ENCODE measurements at places on chromosomes 16 and 17.

DNA sequence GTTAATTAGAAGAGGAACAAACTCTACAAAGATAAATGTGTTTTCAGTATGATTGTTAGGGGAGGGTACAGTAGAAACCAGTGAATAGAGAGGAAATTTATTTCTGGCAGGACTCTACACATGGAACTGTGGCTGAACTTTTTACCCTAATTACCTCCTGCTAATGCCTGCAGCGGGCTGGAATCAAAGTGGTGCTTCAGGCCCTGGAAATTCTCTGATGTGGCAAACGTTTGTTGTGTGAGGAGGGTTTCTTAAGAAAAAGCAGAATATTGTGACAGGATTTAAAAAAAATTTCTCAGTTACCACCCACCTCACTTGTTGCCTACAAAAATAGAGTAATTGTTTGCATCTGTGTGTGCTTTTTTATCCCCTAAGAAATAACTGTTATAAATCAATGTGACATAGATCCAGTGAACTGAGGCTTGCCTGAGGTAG is 154.5 kb downstream of the BCAS3 start:
- DNase-seq, result no peak

- no peak for DNase-seq
Measured at GRCh38 chr17:13415871-13416416, 185.8 kb downstream of the HS3ST3A1 start.

GRCh38 chr17:75047398-75048098 is 523 bp downstream of the KCTD2 start:
- no peak for DNase-seq

- DNase-seq, result no peak
Measured at GRCh38 chr17:76635039-76635438, 8.5 kb downstream of the ST6GALNAC1 start.

DNA sequence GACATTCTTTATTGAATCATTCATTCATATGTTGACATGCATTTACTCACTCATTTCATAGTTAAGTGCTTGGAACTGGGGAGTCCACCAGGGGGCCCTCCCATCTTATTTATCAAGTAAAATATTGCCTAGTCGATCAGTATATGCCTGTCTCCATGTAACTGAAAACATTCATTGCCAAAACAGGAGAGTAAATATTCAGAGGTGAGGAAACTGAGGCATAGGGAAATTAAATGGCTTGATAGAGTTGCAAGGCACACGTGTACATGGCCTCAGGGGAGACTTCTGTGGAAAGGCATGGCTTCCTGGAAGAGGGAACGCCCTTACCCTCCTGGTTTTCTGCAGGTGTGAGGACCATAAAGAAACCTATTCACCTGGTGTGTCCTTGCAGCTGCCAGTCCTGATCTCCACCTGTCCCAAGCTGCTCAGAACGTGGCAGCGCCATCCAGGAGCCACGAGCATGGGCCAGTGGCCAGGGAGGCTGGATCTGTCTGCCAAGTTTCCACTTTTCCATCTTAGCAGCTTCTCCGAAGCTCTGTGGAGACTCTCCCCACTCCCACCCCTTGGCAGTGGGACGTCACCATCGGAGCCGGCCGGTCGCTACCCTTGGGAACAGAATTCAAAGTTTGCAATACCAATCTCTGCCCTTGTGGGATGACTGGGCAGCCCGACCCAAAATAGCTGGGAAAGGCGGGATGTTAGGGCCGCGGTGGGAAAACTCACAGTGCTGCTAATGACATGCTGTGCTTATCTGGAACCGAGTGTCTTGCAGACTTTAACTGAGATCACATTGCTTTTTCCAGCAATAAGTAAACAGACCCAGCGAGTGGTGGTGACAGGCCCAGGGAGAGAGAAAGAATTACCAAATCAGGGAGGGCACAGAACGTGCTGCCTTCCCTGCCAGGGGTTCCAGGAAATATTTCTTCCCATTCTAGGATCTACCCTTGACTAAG is 4.1 kb upstream of the C1QTNF1 start:
- DNase-seq, result no peak

DNA sequence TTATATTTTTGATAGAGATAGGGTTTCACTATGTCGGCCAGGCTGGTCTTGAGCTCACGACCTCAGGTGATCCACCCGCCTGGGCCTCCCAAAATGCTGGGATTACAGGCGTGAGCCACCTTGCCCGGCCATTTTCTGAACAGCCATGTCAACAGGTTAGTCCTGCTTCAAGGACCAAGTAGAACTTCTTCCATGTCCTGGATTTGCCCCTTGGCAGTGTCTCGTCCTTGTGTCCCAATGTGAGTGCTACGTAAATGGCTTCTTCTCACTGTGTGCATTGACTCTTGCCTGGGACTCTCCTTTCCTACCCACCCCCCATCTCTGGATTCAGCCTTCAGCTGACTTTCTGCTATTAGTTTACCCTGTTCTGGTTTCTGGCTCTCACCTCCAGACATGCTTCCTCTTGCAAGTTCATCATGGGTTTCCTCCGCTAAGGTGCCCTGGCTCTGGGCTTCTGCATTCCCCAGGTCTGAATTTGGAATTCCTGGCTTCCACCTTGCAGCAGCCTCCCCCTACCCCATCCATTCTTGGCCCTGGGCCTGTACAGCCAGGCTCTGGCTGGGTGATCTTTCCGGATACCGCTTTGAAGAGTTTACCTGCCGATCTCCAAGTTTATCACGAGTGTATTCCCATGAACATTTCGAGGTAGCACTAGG is 14.0 kb upstream of the IRF8 start:
- no peak for DNase-seq

DNA sequence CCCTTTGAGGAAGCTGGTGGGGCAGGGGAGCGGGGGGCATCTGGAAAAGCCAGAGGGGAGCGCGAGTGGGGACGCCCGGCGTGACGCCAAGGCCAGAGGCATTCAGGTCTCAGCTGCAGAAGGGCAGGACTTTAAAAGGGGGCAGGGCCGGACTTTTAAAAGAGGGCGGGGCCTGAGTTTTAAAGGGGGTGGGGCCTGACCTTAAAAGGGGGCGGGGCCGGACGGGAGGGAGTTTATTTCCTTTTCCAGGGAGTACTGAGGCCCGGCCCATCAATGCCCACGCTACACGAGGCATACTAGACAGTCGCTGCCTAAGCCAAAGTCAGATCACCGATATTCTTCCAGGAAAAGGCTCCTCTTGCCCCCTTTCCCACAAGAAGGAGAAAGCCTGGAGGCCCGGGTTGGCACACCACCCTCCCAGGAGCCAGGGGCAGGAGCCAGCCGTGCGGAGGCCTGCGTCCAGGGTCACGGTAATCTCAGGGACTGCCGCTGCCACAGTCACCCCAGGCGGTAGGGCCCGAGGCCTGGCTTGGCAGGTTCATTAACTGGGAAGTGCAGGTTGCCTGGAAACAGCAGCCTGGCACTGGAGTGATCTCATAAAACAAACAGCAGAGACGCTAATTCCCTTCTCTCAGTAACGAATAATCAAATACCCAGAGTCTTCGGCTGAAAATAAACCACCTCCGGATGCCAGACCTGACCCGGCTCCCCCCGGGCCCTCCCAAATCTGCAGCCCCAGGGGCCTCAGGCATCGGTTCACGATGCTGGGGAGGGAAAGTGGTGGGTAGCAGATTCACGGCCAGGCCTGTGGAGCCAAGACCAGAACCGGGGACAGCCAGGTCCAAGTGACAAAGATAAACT is 90.7 kb downstream of the TIMM22 start:
- no peak for DNase-seq

DNA sequence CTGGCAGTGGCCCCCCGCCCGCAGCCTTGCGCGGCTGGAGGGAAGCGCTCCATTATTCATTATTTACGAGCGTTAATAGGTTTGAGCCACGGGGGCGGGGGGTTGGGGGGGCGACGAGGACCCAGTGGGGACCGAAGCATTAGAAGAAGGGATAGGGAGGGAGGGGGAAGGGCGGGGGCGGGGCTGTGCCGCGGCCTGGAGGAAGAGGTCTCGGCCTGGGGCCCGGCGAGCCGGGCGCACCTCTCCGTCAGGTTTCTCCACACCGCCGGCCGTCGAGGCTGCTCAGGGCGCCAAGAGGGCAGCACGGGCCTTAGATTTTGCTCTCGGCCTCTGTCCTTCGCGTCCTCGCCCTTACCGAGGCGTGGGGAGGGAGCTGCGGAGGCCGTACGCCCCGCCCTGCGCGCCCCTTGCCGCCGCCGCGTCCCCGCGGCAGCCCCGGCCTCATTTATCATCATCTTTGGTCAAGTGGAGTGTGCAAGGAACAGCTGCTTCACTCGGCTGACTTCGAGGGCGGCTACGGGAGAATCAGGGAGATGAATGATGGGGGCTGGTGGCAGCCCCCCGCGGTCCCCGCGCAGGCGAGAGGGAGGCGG is 54.2 kb downstream of the SREBF1 start:
- DNase-seq, result no peak

- no peak for DNase-seq
Measured at GRCh38 chr17:77873500-77874302, 84.8 kb upstream of the TNRC6C start.

DNA sequence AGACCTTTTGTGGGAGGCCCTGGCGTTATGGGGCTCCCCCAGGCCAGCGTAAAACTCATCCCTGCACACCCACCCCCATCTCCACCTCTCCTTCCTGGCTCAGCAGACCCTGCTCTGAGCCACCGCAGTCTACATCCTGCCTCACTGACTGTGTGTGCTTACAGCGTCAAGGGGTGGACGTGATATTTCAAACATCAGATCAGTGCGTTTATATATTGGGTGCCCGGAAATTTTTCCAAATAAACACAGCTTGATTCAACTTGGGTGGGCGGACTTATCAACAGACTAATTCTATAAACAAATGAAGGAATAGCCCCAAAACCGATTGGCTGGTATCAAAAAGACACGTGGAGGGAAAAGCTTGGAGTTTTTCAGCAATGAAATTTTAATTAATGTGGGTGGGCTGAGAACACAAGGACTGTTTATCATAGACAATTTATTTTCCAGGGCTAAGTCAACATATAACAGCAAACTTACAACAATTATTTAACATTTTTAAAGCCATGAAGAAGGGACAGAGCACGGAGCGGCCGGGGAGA is at the start of gene FOXL1:
FOXL1 (plus strand) TSS at position 489 of the 539 bp plus-strand sequence. CDS start 175 bp downstream, outside the sequence.
- no peak for DNase-seq

GRCh38 chr17:21677911-21678310 is 14.4 kb upstream of the KCNJ18 start:
- DNase-seq, result no peak

DNA sequence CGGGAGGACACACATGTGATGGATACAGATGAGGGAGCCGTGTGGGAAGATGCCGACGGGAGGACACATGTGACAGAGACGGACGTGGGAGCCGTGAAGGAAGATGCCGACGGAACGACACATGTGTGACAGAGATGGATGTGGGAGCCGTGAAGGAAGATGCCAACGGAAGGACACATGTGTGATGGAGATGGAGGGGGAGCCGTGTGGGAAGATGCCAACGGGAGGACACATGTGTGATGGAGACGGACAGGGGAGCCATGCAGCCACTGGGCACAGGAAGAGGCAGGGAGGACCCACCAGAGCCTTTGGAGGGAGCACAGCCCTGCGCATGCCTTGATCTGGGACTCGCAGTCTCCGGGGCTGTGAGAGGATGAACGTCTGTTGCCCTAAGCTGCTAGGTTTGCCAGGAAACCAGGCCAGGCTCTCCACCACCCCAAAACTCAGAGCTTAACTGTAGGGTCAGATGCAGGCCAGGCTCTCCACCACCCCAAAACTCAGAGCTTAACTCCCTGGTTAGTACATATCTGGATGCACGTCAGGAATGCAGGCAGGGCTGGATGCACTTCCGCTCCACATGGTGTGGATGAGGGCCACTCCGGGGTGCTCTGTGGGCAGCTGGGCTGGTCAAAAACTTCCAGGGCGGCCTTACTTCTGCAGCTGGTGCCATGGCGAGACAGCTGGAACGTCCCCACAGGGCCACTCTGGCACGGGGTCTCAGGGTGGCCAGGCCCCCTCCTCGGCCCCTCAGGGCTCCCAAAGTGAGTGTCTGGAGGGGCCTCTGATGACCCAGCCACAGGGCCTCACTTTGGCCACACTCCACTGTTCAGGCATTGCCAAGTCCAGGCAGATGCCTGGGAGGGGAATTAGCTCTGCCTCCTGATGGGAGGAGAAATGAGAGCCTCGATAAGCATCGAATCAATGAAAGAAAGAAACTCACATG is 47.7 kb upstream of the ZNF469 start:
- no peak for DNase-seq

DNA sequence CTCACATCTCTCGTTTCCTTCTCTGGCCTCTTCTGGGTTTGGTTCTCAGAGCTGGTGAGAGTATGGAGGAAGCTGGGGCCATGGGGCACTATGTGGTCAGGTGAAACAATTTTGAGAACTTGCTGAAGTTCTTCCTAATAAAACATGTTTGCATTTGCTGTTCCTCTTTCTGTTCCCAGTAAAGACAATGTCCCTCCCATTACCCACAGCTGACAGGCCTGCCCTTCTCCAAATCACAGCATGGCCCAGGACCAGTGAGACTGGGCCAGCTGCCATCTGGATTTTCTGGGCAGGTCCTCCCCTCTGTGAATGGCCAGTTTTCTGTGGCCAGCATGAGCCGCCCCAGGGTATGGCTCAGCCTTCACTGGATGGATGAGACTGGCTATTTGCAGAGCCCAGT is at the start of gene CD300H:
CD300H (minus strand) TSS at position 113 of the 400 bp plus-strand sequence.
- DNase-seq, result no peak

GRCh38 chr16:14071576-14072271 is 605 bp downstream of the MRTFB start:
- DNase-seq, result no peak

- no peak for DNase-seq
Measured at GRCh38 chr17:7538891-7539545, 9.8 kb upstream of the TNFSF12 start.

DNA sequence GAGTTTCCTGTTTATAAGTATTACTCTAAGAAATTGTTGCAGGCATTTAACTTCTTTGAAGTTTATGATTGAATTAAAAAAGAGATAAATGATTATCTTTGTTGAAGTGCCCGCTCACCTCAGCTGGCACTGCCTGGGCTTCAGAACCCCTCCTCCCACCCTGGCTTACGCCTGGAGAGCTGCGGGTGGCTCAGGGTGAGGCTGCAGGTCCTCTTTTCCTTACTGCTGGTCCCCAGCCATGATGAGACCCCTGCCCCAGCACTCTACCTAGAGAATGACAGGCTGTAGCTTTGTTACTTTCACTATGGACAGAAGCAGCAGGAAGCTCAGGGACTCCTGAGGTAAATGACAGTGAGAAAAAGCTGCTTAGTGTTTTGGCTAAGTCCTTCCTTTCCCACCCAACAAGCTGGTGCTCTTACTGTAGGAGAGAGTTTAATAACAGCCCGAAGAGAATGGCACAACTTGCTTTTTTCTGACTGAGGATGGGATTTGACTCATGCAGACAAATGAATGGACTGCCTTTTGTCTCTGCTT is 62.1 kb downstream of the EPN2 start:
- DNase-seq, result no peak

GRCh38 chr16:86219655-86220445 is 290.5 kb upstream of the FOXF1 start:
- no peak for DNase-seq

DNA sequence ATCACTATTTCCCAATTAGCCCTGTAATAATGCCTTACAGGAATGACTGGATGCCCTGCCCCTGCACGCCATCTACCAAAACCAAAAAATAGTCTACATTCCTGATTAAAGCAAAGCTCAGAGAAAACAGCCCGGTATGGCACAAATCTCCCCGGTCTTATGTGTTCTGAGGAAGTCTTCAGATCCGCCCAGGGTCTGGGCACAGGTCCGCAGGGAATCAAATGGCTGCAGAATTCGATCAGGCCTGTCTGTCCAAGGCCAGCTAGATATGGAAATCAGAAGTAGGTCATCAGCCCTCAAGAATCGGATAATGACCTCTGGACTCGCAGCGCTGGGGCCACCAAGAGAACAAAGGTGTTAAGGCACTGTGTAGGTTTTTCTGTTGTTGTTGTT is 171.0 kb downstream of the ZFHX3 start:
- no peak for DNase-seq

GRCh38 chr16:48001324-48001895 is 154.4 kb downstream of the ABCC12 start:
- DNase-seq, result no peak

All from stimulated activated CD8-positive, alpha-beta memory T cell treated with anti-CD3 and anti-CD28 coated beads, Interleukin-2, amount 100 ng/mL, for 1 hour (primary cell).